DMS153 (cell line): ENCODE measurements at places on chromosomes 2 and 18.

GRCh38 chr2:178263159-178263860 lies 69.0 kb downstream of the OSBPL6 start:
- DNase-seq: no peak

DNA sequence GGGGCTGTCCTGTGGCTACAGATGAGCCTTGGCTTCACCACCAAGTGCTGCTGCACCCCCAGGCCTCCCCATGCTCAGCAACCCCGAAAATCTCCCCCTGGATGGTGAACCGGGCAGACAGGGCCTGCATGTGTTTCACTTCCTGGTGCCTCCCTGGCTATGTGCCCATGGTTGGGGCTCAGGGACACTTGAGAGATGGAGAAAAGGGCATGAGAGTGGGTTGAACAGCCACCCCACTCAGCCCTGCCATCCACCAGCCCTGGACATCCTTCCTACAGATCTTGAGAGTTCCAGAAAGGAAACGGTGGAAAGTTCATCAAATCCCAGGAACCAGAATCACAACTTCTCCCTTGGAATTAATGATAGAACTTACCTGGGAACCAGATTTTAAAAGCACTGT lies 74.7 kb upstream of the TEX51 start:
- DNase-seq: no peak

DNA sequence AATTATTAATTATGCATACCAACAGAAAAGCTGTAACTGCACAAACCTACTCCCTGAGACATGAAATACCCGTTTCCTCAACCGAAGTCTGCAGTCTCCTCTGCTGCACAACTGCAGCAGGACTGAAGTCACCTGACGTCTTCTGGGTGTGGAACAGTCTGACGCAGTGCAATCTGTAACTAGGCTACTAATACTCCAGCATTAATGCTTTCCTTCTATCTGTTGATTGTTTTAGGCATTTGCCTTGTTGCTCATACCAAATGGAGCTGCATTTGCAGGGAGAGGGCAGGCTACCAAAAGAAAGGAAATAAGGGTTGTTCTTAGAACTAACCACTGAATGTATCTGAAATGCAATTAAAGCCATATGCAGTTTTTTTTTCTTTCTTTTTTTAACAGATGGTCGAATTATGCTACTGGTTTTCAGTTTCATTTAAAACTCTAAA lies 40.1 kb downstream of the RTN4 start:
- DNase-seq: no peak

DNA sequence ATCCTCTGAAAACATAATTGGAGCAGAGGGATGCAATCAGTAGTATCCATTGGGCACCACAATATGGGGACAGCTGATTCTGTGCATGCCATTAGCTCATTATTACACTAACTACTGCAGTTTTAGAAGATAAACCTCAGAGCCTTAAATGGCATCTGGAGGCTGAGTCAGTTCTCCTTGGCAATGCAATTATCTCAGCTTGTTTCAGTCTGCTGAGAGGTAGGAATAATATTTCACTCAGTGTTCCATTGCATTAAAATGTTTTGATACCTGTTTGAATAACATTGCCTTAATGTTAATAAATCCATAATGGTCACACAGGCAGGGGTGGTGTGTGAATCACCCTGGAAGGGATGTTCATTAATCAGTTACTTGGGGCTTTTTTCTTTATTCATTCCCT lies 309.6 kb downstream of the LRRTM1 start:
- no peak for DNase-seq

- no peak for DNase-seq
Observed at GRCh38 chr2:98242003-98242402, 104.3 kb upstream of the CNGA3 start.

GRCh38 chr2:175169191-175169590 lies 1.2 kb upstream of the ATF2 start:
- DNase-seq: no peak

- DNase-seq: peak; percentile 16
Observed at GRCh38 chr2:218607436-218608115, at the start of gene PLCD4. Gene PLCD4, plus strand, starts transcription at chr2:218607899. Its CDS starts 7,841 bp downstream, at chr2:218615740.

- no peak for DNase-seq
Observed at GRCh38 chr2:181466661-181467576, 9.7 kb downstream of the ITGA4 start.

GRCh38 chr2:37786854-37787253 lies 115.4 kb upstream of the CDC42EP3 start:
- DNase-seq: peak; percentile 98

DNA sequence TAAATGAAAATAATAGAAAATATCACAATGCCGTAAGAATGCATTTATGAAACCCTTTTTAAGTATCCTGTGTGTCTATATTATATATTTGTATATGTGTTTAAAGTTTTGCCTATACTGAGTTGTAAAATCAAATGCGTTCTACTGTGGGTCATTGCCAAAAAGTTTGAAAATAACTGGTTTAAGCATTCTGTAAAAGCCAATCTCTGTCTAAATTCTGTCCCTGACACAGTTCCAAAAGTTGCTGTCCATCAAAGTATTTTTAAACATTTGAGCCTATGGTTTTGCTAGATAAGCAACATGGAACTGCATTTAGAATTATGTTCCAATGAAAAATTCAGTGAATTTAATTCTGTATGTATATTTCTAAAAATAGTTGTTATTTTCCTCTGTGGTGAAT lies 1360.4 kb upstream of the CRIM1 start:
- DNase-seq: no peak

DNA sequence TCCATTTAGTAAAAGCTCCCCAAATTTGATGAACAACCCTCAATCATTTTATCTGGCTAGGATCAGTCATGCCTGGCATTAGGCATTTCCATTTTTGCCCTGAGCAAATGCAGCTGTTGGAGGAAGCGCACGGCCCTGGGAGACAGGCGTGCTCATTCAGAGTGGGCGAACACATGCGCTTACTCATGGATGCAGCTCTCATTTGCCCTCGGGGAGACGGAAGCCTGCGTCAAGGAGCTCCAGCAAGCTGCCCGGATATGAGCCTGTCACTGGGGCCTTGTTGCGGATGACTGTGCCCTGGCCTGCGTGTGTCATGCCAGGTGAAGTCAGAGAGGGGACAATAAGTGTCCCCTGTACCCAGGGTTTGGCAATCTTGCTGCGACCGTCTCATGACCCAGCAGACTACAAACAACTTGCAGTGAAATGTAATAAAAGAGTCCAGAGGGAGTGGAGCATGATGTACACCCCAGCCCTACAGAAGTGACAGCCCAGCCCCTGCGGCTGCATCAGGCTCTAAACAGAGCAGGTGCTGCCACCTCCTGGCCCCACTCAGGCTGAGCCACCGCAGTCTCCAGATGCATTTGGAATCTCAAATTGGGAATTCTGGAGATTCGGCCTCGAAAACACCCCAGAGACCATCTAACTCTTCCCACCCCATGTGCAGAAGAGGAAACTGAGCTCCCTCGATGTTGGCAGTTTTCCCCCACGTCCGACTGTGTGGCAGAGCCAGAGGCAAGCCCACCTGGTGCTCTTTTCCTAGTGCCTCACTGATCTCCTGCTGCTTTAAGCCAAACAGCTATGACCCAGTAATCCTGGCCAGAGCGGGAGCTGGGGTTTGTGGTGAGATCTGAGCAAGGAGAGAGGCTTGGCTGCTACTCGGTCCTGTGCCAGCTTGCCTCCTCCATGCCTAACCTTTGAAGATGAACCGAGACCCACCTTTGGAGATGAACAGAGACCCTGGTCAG lies 105.0 kb upstream of the ALK start:
- DNase-seq: no peak

DNA sequence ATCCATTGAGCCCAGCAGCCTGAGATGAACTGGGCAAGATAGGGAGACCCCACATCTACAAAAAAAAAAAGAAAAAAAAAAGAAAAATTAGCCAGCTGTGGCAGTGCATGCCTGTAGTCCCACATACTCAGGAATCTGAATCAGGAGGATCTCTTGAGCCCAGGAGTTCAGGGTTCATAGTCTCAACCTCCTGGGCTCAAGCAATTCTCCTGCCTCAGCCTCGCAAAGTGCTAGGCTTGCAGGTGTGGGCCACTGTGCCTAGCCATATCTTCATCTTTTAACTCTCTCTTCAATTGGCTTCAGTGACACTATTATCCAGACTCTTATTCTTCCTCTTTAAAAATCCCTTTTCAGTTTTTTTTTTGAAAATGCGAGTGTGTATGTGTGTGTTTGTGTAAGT lies 28.5 kb upstream of the YES1 start:
- no peak for DNase-seq

DNA sequence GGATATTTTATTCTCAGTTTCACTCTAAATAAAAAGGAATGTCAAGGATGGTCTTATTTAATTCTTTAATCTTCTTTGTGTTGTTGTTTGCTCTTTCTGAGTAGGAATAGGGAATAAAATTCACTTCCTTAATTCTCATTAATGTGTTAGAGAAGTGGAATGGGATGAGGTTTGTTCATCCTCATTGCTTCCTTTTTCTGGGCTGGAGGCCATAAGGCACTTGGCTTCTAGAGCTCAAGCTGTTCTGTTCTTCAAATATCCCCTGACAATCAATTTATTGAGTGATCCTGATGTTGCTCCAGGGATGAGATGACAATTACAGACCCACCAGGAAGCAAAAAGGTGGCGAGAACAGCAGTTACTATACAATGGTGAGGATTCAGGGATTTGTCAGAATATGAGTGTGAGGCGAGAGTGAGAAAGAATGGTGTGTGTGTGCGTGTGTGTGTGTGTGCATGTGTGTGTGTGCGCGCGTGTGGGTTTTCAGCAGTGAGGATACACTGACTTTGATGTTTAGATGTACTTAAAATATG lies 557.6 kb upstream of the FANCL start:
- no peak for DNase-seq

DNA sequence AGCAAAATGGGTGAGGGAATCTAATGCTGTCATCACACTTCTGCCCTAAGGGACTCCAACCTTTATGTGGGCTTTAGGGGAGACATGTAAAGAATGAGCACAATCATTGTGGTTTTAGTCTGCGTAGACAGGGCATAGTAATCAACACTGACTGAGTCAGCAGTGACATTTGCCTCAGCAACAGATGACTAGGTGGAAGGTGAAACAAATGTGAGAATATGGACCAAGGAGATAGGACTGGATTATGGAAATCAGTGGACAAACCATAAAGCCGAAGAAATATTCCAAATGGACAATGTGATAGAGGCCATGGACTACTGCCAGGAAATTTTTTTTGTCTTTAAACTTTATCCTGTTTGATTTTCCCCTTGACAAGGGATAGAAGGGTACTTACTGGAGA lies 83.9 kb downstream of the PDK1 start:
- peak; percentile 51 for DNase-seq

DNA sequence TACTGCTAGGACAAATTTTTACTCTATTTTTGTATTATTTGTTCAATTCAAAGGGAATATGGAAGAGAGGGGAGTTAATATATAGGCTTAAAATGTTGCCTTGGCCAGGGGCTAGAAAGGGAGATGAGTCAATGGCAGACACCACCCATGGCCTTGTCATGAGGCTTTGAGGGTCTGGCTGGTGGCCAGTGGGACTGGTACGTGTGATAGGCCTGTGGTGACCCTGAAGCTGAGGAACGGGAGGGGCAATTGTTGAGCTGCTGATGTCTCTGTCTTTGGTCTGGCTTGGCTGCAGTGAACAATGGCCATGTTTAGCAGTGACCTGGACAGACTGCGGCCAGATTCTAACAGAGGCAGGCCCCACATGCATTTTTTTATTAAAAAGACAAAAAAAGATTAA lies 18.5 kb downstream of the GKN1 start:
- DNase-seq: no peak

GRCh38 chr2:201643216-201643890 lies at the start of gene TMEM237:
Gene TMEM237, minus strand, starts transcription at chr2:201643503. Its CDS starts 103 bp downstream, at chr2:201643400.
- no peak for DNase-seq

- DNase-seq: no peak
Observed at GRCh38 chr2:126663184-126663963, 7.4 kb downstream of the GYPC start.

- DNase-seq: no peak
Observed at GRCh38 chr2:104769096-104769495, 84.8 kb upstream of the POU3F3 start.

DNA sequence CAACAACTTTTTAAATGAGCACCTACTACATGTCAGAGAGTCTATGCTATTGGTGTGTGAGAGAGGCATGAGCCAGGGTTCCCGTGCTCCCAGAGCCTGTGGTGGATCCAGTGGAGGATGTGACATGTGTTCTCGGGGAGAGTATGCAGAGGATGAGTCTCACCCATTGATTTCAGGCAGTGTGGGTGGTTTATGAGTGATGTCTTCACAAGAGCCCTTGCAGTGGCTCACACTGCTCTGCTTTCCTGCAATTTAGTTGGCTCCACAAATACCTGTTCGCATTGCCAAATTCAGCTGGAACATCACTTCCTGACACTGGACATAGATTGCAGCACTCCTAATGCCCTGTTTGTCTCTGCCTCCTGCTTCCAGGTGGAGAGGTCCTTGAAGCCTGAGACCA lies 243.6 kb upstream of the CXCR4 start:
- peak; percentile 73 for DNase-seq

DNA sequence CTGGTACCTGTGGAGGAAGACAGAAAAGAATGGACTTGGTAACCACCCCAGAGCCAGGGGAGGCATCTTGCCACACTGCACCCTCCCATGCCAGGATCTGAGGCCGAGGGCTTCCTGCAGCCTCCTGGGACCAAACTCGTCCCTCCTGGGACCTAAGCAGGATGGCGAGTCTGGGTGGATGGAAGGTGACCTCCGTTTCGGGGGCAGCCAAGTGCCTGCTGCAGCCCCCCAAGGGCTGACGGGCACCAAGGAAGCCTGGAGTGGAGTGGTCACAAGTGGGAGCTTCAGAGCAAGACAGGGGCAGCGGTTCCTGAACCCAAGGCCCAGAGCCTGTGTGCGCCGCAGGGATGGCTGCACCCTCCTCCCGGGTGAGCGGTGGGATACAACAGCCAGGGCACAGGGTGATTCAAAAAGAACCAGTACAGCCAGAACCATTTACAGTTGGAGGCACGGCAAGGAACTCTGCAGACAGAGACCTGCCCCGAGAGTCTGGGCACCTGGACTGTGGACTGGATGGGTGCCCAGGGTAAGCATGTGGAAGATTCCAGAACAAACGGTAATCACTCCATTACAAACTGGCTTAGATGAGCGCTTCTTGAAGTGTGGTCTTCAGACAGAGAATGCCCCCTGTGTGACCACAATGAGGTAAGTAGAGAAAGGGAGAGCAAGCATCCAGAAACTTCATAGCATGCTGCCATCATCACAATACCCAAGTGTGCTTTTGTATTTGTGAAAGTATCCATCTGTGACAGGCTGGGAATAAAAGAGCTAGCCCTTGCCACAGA lies 12.1 kb downstream of the HS1BP3 start:
- DNase-seq: no peak

DNA sequence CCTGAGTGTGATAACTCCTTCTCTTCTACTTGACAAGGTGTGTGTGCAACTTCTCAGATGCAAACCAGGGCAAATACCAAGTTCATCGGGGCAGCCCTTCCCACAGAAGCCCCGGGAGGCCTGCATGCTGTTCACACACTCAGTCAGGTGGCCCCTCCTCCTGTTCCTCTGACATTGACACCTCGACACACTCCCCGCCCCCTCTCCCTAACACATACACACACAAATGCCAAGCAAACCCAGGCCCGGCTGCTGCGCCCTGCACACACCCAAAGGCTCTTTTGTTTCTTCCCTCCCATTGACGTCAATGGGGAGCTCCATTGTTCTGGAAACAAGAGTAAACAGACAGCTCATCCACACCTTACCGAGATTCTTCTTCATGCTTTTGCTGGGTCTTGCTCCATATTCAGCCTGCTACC lies 1.7 kb upstream of the PER2 start:
- DNase-seq: peak; percentile 97

GRCh38 chr2:101113441-101114267 lies 37.5 kb downstream of the TBC1D8 start:
- DNase-seq: peak; percentile 95
